Cardiac muscle cell (in vitro differentiated cells and primary cell): ENCODE measurements at places on chromosomes 5 and 9. TPM values are rescaled to one million over a fixed set of nuclear protein-coding genes. Genes with fewer than 3 reads are reported as not detected.
A peak's percentile ranks its signal among the peaks of the same experiment; 100 is the strongest.

DNA sequence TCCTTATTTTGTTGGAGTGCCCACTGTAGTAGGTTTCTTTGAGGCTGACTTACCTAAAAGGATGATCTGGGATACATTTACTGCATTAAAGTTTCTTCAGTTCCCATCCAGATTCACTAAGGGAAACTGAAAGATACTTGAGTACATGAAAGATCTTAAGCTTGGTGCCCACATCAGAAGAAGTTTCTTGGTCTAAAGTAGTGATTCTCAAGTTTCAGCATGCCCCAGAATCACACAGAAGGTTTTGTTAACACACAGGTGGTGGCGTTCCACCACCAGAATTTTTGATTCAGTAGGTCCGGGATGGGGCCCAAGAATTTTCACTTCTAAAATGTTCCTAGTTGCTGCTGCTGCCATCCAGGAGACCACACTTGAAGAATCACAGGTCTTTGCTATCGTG lies 171.0 kb downstream of the ZNF462 start:
- no peak for DNase-seq

DNA sequence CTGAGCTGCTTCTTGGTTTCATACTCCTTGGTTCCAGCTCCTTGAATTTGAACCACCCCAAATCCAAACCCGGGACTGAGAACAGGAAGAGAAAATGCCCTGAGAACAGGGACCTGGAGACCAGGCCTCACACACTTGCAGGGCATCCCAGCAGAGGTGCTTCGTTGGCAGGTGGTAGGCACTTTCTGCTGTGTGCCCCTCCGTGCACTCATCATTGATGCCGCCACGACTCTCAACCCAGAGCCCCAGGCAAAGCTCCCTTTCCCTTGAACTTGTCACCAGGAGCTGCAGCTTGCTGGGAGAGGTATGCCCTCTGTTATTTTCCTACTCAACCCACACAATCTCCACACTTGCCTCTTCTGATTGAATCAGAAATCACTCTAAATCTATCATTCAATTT lies 217.8 kb upstream of the IRX1 start:
- DNase-seq, result no peak

The AJM1 gene
- 8.5 and 12.2 TPM in 2 replicates for total RNA-seq

DNA sequence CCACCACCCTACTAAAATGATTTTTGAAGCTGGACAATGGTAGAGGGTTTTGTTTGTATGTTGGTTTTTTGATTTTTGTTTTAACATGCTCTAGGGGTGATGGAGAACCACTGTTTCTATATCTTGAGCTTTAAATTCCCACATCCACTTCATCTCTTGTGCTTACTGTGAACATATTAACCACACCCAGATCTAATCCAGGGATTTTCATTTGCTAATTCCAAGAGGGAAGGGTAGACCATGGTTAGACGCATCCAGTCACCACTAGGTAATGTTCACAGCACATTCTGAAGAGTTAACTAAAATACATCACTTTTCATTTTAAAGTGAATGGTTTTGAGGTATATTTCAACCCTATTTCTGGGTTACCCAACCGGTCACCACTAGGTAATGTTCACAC lies 36.5 kb upstream of the IQGAP2 start:
- no peak for DNase-seq

GRCh38 chr9:96008502-96009222 lies 133.2 kb downstream of the ERCC6L2 start:
- DNase-seq, result no peak

The PCDHB5 gene
- total RNA-seq, result 27.5 and 72.8 TPM in 2 replicates

The DMGDH gene
- 4.3 and 8.9 TPM in 2 replicates for total RNA-seq

DNA sequence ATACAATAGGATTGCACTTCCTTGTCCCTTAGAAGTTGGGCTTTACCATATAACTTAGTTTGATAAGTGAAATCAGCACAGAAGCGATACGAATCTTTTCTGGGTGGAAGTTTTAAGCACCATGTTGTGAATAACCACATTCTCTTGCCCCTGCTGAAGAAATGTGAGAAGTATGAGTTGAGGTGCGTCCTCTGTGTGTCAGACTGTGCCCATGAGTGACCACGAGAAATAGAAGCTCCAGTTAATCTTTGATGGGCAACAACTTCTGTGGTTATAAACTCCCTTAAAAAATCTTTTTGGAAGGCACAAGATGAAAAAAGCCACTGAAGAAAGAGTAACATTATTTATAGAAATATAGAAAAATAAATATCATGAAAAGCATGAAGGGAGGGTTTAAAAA lies 668.2 kb downstream of the DTWD2 start:
- DNase-seq, result no peak

DNA sequence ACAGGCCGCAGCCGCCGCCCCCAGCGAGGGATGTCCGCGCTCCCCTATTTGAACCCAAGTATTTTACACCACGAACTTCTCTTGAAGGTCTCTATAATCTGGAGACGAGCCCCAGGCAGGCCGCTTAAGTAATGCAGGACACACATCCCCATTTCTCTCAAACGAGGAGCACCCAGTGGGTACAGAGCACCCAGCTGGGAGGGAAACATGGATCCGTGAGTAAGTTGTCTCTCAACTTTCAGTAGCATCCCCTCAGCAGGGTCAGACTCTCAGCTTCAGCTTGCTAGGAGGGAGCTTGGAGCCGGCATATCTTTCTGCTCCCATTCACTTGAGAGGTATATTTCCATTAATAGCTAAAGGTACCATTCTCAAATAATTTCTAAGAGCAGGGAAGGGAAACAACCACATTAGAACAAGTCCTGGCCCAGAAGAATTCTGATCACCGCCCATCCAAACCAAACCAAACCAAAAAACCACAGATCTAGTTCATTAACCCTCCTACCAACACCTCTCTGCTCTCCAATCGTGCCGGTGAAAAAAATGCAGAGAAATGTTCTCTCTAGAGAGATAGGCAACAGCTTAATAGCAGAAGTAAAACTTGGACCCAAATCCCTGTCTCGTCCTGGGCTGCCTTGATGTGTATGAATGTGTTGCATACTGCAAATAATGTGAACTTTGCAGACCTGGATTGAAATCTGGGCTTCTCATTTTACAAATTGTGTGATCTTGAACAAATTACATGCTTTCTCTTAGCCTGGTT lies 910 bp downstream of the TDRD7 start:
- no peak for DNase-seq

The SLC6A18 gene
- not detected in 2 replicates for total RNA-seq

GRCh38 chr5:128237546-128237945 lies 154.0 kb downstream of the SLC12A2 start:
- DNase-seq, result no peak

- DNase-seq, result peak; percentile 81
Measured at GRCh38 chr9:121499427-121500164, at the start of gene GGTA1. TSS of gene GGTA1 (minus strand) at chr9:121499844. CDS start at chr9:121467922, 31,922 bp downstream.

DNA sequence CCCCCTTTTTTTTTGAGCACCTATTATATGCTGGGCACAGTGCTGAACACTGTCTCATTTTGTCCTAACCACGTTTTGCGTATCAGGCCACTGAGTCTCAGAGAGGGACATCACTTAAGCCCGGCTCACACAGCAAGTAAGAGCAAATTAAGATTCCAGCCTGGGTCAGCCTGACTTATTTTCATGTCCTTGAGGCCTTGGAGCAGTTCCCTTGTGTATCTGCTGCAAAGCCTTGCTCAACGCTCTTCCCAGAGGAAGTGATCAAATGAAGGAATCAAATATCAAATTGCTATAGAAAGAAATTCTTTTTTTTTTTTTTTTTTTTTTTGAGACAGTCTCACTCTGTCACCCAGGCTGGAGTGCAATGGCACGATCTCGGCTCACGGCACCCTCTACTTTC lies 30.7 kb downstream of the ERGIC1 start:
- no peak for DNase-seq

- DNase-seq, result no peak
Measured at GRCh38 chr5:143170104-143170503, 233.4 kb downstream of the NR3C1 start.

The CCDC183 gene
- total RNA-seq, result 32.4 and 49.3 TPM in 2 replicates

DNA sequence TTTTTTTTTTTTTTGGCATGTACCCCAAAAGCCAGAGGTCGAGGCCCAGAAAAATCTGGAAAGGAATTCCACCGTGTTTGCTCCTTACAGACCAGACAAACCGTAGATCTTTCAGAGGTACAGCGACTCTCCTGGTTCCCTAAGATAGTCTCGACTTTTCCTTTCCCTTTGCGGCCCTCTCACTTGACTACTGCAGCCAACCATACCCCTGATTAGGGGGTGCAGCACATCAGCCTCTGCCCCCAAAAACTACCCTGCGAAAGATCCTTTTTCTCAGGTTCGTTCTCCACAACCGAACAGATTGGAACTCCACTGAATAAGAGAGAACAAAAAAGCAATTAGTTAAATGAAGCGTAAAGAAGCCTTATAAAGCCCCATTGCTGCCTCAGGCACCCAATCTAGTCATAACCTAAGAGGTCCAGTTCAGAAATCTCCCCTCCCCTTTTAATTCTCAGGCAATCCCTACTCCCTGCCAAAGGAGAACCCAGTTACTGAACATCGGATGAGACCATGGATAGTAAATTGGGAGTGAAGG lies 379 bp upstream of the TICAM2 start:
- DNase-seq, result no peak

The TMEM174 gene
- total RNA-seq, result not detected in 2 replicates

The TSSK1B gene
- 0.14 and 0.15 TPM in 2 replicates for total RNA-seq

- peak; percentile 32 for DNase-seq
Measured at GRCh38 chr9:35847792-35848572, 19.0 kb downstream of the TMEM8B start.

DNA sequence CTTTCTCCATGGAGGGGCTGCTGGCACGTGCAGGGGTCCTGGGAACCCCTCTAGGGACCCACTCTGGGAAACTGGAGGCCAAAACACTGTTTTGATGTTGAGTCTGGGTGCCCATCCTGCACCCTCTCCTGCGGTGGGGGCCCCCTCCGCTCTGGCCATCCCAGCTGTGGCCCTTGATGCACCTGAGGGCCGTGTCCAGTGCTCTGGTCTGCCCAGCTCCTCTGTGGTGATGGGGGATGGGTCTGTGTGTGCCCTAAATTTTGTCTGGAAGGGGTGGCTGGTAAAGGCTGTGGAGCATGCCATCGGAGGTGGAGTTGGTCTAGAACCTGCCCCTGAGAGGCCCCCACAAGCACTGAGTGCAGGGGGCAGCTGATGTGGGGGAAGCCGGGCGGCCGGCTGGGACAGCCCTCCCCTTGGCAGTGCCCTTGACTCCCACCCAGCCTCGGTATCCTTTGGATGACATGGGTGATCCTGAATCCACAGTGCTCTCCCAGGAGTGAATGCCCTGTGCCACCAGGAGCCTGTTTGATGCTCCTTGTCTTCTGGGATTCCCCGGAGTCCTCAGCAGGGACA lies 26.3 kb downstream of the AHRR start:
- no peak for DNase-seq

- no peak for DNase-seq
Measured at GRCh38 chr9:28287455-28287854, 714.2 kb upstream of the C9orf72 start.

DNA sequence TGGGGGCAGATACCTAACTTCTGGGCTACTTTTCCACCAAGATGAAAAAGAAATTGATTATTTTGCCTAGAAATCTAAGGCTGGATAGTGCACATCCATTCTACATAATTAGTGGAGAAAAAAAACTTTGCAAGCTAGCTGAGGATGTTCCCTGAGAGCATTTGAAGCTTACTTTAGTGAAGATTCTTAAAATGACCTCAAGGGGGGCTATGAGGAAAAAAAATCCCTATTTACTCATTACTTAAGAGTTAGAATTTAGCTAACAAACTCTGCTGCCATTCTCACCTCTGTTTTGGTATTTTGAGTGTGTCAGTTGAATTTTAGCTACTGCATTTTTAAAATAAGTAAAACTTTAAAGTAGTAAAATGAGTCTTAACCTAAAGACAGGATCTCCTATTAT lies 9.2 kb upstream of the FGF10 start:
- no peak for DNase-seq

- DNase-seq, result peak; percentile 3
Measured at GRCh38 chr5:77087484-77088261, 588 bp upstream of the ZBED3 start.

The SURF1 gene
- 32.9 and 38.6 TPM in 2 replicates for total RNA-seq

DNA sequence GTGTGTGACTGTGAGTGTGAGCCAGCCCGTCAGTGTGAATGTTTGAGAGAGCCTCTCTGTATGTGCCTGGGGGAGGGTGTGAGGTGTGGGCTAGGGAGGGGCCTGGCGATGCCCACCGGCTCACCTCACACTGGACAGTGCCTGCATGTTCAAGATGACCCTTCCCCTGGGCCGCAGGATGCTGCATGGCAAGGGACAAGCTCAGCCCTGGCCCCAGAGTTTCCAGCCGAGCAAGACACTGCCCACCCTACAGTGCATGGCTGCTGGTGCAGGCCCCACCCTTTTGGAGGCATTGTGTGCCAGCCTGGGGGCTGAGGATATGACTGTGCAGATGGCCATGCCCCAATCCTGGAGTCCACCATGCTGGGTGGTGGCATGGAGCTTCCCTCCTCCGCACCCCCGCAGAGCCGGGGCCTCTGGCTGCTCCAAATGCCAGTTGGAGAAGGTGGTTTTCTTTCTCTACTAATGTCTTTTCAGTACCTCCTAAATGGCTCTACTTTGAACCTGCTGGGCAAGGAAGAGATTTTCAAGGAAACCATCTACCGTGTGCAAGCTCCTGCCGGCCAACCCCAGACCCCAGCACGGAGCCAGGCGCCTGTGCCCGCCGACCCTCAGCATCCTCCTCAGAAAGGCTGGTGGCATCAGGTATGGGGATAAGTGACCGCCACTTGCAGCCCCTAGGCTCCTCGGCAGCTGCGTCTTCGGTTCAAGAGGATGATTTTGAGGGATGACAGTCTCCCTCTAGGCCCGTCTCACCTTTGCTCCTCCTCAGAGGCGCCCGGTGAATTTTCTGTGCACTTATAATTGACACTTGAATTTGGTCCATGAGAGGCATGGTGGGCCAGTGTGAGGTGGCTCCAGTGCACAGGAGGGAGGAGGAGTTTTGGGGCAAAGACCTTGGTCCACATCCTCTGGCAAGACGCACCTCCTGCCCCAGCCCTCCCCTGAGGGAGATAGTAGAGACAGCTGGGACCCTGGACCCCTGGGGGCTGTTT lies 27.7 kb downstream of the FGD3 start:
- DNase-seq, result no peak

GRCh38 chr5:66989286-66989685 lies 207.3 kb downstream of the CD180 start:
- DNase-seq, result peak; percentile 27

GRCh38 chr5:134637116-134637721 lies 4.6 kb upstream of the SAR1B start:
- DNase-seq, result no peak

DNA sequence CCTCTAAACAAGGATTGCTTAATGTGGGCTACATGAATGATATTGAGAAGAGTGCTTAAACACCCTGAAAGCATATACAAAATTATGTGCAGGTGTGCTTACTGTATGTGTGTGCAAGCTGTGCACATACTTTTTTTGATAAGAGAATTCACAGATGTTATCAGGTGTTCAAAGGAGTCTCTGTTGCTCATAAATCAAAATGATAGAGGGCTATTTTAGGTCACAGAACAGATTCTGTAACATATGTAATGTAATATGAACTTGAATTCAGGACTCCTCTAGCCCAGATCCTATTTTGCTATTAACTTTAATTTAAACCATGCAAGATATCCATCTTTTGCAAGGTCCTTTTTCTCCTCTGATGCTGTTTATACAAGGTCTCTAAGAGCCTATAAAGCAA lies 38.2 kb downstream of the CCDC192 start:
- DNase-seq, result no peak
